Activated T-helper 2 cell treated with anti-CD3 and anti-CD28 coated beads, Interferon-gamma antibody, Interleukin-2, Interleukin-4, amounts not matched to agents 10 μg/mL and 5 μg/mL and 100 μg/mL, durations not matched to agents 14 hours and 24 hours and 36 hours (primary cell): ENCODE measurements at places on chromosomes 2 and 18. TPM values are rescaled to one million over a fixed set of nuclear protein-coding genes. Genes with fewer than 3 reads are reported as not detected.
A peak's percentile ranks its signal among the peaks of the same experiment; 100 is the strongest.

GRCh38 chr2:211454679-211455078 lies 898.3 kb downstream of the CPS1 start:
- H3K27ac ChIP-seq, result no peak overlapping the region
- H3K4me3 ChIP-seq, result no peak overlapping the region
- H3K27me3 ChIP-seq, result no peaks in the 10 kb centered on the region

DNA sequence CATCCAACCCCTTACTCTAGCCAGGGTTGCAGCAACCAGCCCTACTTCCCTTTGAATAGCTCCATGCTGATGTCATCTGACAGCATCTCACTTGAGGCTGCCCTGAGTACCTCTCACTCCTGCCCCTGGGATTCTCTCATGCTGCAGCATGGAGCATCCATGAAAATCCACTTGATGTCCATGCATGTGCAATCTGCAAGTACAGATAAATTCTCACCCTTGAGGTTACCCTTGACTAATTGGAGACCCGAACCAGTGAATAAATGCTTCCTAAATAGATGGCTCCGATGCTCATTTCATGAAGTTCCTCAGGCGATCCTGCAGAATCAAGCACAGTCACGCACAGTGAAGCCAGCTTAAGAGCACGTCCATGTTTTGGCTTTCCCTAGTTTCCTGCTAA lies 298.3 kb downstream of the RBM43 start:
- DNase-seq, result no peak
- no peaks in the 10 kb centered on the region for H3K4me1 ChIP-seq
- no peaks in the 10 kb centered on the region for H3K36me3 ChIP-seq
- H3K27ac ChIP-seq, result no peak overlapping the region
- H3K27me3 ChIP-seq, result no peaks in the 10 kb centered on the region
- no peak overlapping the region for H3K4me3 ChIP-seq

Gene CXCR1
- not detected in 2 replicates for total RNA-seq

- no peak for DNase-seq
- no peak overlapping the region for H3K4me3 ChIP-seq
- H3K4me1 ChIP-seq, result no peaks in the 10 kb centered on the region
- no peak overlapping the region for H3K27ac ChIP-seq
Observed at GRCh38 chr2:152352616-152353015, 17.6 kb downstream of the FMNL2 start.

- peaks cover 20% of the 10 kb centered on the region for H3K4me1 ChIP-seq
- peaks cover 22% of the 10 kb centered on the region for H3K27me3 ChIP-seq
- no peak overlapping the region for H3K27ac ChIP-seq
- H3K36me3 ChIP-seq, result no peaks in the 10 kb centered on the region
Observed at GRCh38 chr2:8595811-8596600, 85.8 kb upstream of the ID2 start.

GRCh38 chr2:96391153-96391827 lies 55.7 kb downstream of the NCAPH start:
- H3K27ac ChIP-seq, result no peak overlapping the region
- H3K36me3 ChIP-seq, result no peaks in the 10 kb centered on the region
- peaks cover 7% of the 10 kb centered on the region for H3K27me3 ChIP-seq
- peaks cover 4% of the 10 kb centered on the region for H3K4me1 ChIP-seq
- no peak overlapping the region for H3K4me3 ChIP-seq
- no peak for DNase-seq

- peaks cover 37% of the 10 kb centered on the region for H3K4me1 ChIP-seq
- H3K27me3 ChIP-seq, result no peaks in the 10 kb centered on the region
- no peak overlapping the region for H3K4me3 ChIP-seq
- peak overlapping the region; percentile 39 for H3K27ac ChIP-seq
Observed at GRCh38 chr2:42421601-42422239, 60.7 kb upstream of the COX7A2L start.

DNA sequence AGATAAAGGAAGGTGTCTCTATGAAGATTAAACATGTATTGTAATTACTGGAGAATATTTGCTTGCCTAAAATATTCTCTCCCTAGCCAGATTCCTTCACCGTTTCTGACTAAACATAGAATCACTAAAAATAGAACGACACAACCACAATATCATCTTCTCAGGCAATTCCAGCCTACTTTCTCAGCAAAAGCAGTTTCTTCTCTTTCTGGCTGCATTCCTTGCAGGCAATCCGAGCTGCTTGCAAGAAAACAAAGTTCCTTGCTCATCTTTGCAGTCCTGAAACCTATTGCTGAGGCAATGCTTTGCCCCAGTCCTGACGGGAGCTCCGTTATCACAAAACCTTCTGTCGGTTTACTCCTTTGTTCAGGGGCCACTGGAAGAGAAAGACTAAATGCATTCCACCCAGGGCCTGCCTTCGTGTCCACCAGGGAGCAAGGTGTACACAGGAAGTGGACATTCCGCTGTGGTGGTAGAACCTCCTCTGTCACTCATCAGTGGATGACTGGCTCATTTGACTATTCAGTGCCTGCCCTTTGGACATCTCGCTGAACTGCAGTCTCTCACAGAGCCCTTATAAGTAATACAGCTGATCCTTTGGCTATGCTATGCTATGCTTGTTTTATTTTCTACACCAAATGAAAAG lies 239.2 kb upstream of the DOK6 start:
- no peaks in the 10 kb centered on the region for H3K27me3 ChIP-seq
- no peaks in the 10 kb centered on the region for H3K36me3 ChIP-seq
- no peak overlapping the region for H3K4me3 ChIP-seq
- H3K4me1 ChIP-seq, result no peaks in the 10 kb centered on the region
- no peak for DNase-seq

GRCh38 chr18:10370716-10371115 lies 83.7 kb upstream of the APCDD1 start:
- peaks cover 5% of the 10 kb centered on the region for H3K27me3 ChIP-seq
- H3K4me3 ChIP-seq, result no peak overlapping the region
- H3K4me1 ChIP-seq, result no peaks in the 10 kb centered on the region
- DNase-seq, result no peak
- H3K27ac ChIP-seq, result no peak overlapping the region

GRCh38 chr2:32452338-32453064 lies 95.7 kb downstream of the BIRC6 start:
- peaks cover 51% of the 10 kb centered on the region for H3K36me3 ChIP-seq
- no peak for DNase-seq
- H3K27me3 ChIP-seq, result no peaks in the 10 kb centered on the region
- H3K27ac ChIP-seq, result no peak overlapping the region
- H3K4me3 ChIP-seq, result no peak overlapping the region

DNA sequence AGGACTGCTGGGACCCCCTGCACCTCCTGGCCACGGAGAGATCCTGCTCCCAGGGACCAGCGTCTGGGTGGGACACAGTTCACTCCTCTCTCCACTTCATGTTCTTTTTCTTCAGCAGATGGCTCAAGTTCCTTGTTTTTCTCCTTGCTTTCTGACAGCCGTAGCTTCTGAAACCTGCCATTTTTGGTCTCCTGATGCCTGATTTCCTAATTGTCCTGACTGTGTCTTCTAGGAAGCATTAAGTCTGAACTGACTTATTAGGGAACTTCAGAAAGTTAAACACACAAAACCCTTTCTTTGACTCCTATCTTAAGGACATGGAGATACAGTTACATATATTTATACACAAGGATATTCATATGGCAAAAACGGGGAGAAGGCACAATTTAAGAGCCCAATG lies 22.7 kb downstream of the CNNM4 start:
- no peaks in the 10 kb centered on the region for H3K27me3 ChIP-seq
- no peaks in the 10 kb centered on the region for H3K36me3 ChIP-seq
- H3K27ac ChIP-seq, result no peak overlapping the region
- no peak for DNase-seq
- peaks cover 4% of the 10 kb centered on the region for H3K4me1 ChIP-seq

Gene SLC11A1
- 0.18 and 0.21 TPM in 2 replicates for total RNA-seq

Gene TMX3
- total RNA-seq, result 62.4 and 71.0 TPM in 2 replicates

DNA sequence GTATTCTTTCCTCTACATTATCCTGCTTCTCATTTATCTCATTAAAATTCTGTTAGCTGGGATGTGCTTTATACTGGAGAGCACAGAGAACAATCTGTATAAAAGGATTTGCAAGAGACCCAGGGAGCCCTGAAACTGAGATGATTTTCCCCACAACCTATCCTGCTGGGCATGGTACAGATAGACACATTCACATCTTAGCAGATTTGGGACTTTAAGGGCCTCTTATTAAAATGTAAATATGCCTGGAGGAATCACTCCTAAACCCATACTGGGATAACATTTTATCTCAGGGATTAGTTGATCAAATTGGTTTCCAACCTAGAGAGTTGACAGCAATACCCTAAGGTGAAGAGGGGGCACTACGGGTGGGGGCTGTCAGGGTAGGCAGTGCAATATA lies 45.5 kb downstream of the AOX1 start:
- no peak overlapping the region for H3K4me3 ChIP-seq
- no peak for DNase-seq
- H3K27ac ChIP-seq, result no peak overlapping the region
- H3K27me3 ChIP-seq, result peaks cover 30% of the 10 kb centered on the region
- no peaks in the 10 kb centered on the region for H3K36me3 ChIP-seq
- H3K4me1 ChIP-seq, result no peaks in the 10 kb centered on the region

- no peak for DNase-seq
- peak overlapping the region; percentile 78 for H3K4me3 ChIP-seq
- peak overlapping the region; percentile 76 for H3K27ac ChIP-seq
- peaks cover 65% of the 10 kb centered on the region for H3K4me1 ChIP-seq
- H3K36me3 ChIP-seq, result peaks cover 35% of the 10 kb centered on the region
- no peaks in the 10 kb centered on the region for H3K27me3 ChIP-seq
Observed at GRCh38 chr2:95024960-95025405, 525 bp upstream of the MAL start.

Gene SNED1
- total RNA-seq, result 1.5 and 1.7 TPM in 2 replicates

DNA sequence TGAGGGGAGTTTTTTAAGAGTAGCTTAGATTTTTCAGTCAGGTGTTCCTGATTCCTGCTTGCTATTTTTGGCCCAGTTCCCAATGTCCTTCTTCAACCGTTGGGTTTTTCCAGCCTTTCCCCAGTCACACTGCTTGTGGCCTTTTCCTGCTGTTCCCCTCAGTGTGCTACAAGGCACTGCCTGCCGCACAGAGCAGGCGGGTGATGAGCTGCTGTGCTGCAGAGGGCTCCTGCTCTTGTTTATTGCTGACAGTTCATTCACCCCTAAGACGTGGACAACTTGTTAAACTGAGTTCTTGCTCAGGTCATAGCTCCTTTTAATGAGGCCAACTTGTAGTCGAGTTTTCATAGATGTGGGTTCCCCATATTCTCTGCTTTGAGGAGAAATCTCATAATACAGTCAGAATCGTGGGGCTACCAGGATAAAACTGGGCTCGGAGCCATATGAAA lies 20.6 kb downstream of the EIF4E2 start:
- no peak overlapping the region for H3K27ac ChIP-seq
- no peak for DNase-seq
- H3K36me3 ChIP-seq, result peaks cover 60% of the 10 kb centered on the region
- no peaks in the 10 kb centered on the region for H3K27me3 ChIP-seq
- H3K4me3 ChIP-seq, result no peak overlapping the region

- no peak overlapping the region for H3K27ac ChIP-seq
- DNase-seq, result no peak
- H3K27me3 ChIP-seq, result peaks cover 27% of the 10 kb centered on the region
- no peak overlapping the region for H3K4me3 ChIP-seq
- H3K36me3 ChIP-seq, result no peaks in the 10 kb centered on the region
- peaks cover 46% of the 10 kb centered on the region for H3K4me1 ChIP-seq
Observed at GRCh38 chr2:65297544-65297943, 69.9 kb downstream of the ACTR2 start.

Gene ZNF142
- 48.7 and 51.0 TPM in 2 replicates for total RNA-seq

GRCh38 chr18:48868468-48869466 lies 82.0 kb downstream of the SMAD7 start:
- DNase-seq, result peak; percentile 38
- H3K4me3 ChIP-seq, result peak overlapping the region; percentile 20
- H3K36me3 ChIP-seq, result peaks cover under 1% of the 10 kb centered on the region
- H3K27me3 ChIP-seq, result no peaks in the 10 kb centered on the region
- peaks cover 37% of the 10 kb centered on the region for H3K4me1 ChIP-seq

DNA sequence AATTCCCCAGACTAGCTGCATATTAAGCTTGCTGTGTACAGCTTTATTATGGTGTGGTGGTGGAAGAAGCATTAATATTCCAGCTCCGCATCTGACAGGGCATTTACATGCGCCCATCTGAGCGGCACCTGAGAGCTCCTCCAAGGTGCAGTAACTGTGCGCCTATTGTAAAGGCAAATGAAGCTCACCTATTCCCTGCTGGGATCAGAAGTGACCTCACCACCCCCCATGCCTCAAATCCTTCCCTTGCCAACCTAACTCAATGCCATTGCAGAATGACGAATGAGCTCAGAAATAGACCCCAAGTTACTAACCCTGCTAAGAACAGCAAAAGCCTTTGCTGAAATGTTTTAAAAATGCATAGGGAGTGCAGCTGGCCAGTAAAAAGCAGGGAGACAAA lies 14.3 kb downstream of the BCL11A start:
- H3K36me3 ChIP-seq, result no peaks in the 10 kb centered on the region
- DNase-seq, result no peak
- no peak overlapping the region for H3K27ac ChIP-seq

DNA sequence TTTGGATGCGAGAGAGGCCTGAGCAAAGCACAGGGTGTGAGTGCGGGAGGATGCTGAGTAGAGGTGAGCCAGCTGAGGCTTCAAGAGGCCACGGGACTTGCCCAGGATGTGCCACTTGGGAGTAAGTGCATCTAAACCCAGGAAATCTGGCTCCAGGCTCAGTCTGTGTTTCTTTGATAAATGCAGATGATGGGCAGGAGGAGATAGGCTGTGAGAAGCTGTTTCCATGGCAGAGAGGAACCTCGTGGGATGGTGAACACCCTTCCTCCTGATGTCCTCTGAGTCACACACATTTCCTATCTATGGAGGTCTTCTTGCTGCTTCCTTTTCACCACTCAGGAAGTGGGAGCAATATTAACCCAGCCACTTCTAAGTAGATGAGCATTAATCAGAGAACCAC lies 38.4 kb upstream of the CELF4 start:
- no peak overlapping the region for H3K4me3 ChIP-seq
- no peaks in the 10 kb centered on the region for H3K27me3 ChIP-seq
- H3K36me3 ChIP-seq, result no peaks in the 10 kb centered on the region

Gene SPP2
- not detected in 2 replicates for total RNA-seq

GRCh38 chr2:108866041-108866440 lies 79.5 kb downstream of the CCDC138 start:
- no peak overlapping the region for H3K27ac ChIP-seq
- H3K27me3 ChIP-seq, result no peaks in the 10 kb centered on the region
- DNase-seq, result no peak
- H3K4me1 ChIP-seq, result no peaks in the 10 kb centered on the region
- H3K36me3 ChIP-seq, result peaks cover 53% of the 10 kb centered on the region

DNA sequence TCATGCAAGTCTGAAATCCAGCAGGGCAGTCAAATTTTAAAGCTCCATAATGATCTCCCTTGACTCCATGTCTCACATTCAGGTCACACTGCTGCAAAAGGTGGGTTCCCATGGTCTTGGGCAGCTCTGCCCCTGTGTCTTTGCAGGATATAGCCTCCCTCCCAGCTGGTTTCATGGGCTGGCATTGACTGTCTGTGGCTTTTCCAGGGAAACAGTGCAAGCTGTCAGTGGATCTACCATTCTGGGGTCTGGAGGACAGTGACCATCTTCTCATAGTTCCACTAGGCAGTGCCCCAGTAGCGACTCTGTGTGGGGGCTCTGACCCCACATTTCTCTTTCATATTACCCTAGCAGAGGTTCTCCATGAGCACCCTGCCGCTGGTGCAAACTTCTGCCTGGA lies 220.6 kb upstream of the COPS8 start:
- DNase-seq, result no peak
- no peaks in the 10 kb centered on the region for H3K36me3 ChIP-seq
- H3K27ac ChIP-seq, result no peak overlapping the region

GRCh38 chr2:189146553-189146952 lies 33.0 kb downstream of the COL5A2 start:
- no peak overlapping the region for H3K27ac ChIP-seq
- H3K4me3 ChIP-seq, result no peak overlapping the region
- H3K27me3 ChIP-seq, result no peaks in the 10 kb centered on the region
- H3K4me1 ChIP-seq, result no peaks in the 10 kb centered on the region

- no peak for DNase-seq
- H3K27ac ChIP-seq, result no peak overlapping the region
- peaks cover 12% of the 10 kb centered on the region for H3K4me1 ChIP-seq
Observed at GRCh38 chr2:25497229-25497917, 155.6 kb upstream of the DNMT3A start.
